ENCODE measurements at places on chromosomes 4 and X.

- DNase-seq = no peak
Observed at GRCh38 chr4:151569650-151570049, 160.7 kb downstream of the FHIP1A start.

GRCh38 chrX:54288968-54289367 is 68.9 kb downstream of the WNK3 start:
- DNase-seq = no peak

GRCh38 chr4:60897415-60897814 is 302.7 kb upstream of the ADGRL3 start:
- DNase-seq = no peak

DNA sequence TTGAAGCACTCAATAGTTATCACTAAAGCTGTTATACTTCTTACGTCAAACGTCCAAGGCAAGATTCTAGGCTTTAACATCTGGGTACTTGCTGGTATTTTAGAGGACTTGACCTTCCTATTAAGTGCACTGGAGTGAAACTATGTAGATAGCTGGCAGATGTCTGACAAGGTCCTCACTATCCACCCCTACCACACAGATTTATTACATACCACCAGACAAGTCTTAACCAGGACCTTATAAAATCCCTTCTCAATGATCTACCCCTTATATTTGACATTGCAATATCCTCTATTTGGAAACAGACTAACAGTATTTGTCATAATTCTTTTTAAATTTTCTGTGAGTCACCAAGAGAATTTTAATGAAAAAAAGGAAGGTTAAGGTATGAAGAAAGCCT is 78.8 kb downstream of the PDGFC start:
- no peak for DNase-seq

DNA sequence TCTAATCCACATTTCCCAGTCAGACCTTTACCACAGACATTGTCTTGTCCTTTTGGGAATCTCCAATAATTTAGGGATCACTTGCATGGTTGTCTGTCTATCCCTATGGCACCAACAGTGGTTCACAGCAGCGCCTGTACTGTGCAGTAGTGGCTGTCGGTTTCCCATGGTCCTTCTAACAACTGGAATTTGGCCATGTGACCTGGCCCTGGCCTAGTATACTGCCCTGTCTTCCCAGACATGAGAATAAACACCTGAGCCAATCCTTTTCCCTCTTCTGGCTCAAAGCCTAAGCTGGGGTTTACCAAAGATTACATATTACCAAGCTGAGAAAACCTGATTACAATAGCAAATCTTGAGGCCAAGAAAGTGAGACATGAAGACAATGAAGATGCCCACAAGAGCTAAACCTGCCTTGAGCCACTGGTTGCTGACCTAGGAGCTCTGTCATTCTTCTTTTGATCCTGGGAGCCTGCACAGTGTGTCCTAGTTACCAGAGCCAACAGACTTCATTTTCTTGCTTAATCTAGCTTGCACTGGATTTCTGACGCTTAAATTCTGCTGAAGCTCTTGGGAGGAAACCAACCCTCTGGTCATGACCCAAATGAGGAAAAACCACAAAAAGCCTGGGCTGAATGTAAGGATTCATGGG is 92.1 kb downstream of the SCD5 start:
- no peak for DNase-seq

- DNase-seq = no peak
Observed at GRCh38 chr4:40737879-40738278, 11.9 kb upstream of the NSUN7 start.

- DNase-seq = no peak
Observed at GRCh38 chr4:52685316-52685715, 26.2 kb upstream of the USP46 start.

DNA sequence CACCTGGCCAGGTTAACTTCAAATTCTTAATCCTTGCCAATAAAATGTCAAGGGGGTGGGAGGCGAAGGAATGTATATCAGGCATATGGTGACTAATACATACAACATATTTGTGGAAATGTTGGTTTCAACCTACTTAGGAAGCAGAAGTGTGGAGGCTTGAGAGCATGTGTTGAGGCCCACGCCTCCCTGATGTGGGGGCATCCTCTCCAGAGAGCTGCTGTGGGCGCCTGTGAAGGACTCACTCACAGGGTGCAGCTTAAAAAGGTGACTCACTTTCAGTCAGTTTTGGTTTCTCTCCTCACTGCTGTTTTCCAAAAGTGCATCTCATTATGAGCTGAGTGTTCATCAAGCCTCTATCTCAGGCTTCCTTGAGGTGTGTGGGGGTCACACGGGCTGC is 27.5 kb downstream of the LNX1 start:
- no peak for DNase-seq
